PC-3 (cell line): ENCODE measurements at places on chromosomes 13 and 19. TPM values are rescaled to one million over a fixed set of nuclear protein-coding genes. Genes with fewer than 3 reads are reported as not detected.

Gene ZNF155
- total RNA-seq, result 3.1 and 4.4 TPM in 2 replicates

Gene C19orf85
- total RNA-seq, result not detected in 2 replicates

Gene PSG6
- total RNA-seq, result not detected in 2 replicates

Gene SERTAD3
- total RNA-seq, result 7.9 and 12.9 TPM in 2 replicates

Gene FGF14
- not detected in 2 replicates for total RNA-seq

Gene ZNF555
- 0.75 and 0.84 TPM in 2 replicates for total RNA-seq

Gene SPACA4
- total RNA-seq, result not detected in 2 replicates

Gene C5AR1
- total RNA-seq, result not detected in 2 replicates

Gene IGFL2
- not detected in 2 replicates for total RNA-seq

Gene ZNF506
- total RNA-seq, result 2.4 TPM in 1 of 2 replicates, not detected in the other

Gene COLGALT1
- 80.7 and 98.8 TPM in 2 replicates for total RNA-seq

Gene THSD1
- total RNA-seq, result 1.0 and 1.3 TPM in 2 replicates

Gene COL5A3
- total RNA-seq, result 0.11 and 0.12 TPM in 2 replicates

Gene ZSCAN4
- not detected in 2 replicates for total RNA-seq

Gene TNFSF9
- 9.6 and 12.5 TPM in 2 replicates for total RNA-seq

Gene DCT
- not detected in 2 replicates for total RNA-seq

Gene HNRNPA1L2
- total RNA-seq, result 3.4 and 6.2 TPM in 2 replicates

Gene AMER2
- not detected in 2 replicates for total RNA-seq

Gene MYBPC2
- total RNA-seq, result not detected in 2 replicates

Gene GPR12
- total RNA-seq, result not detected in 2 replicates
